ENCODE measurements at places on chromosomes 16 and 17.

- DNase-seq = no peak
These were observed 18.1 kb downstream of the SPOP start for GRCh38 chr17:49659661-49660382.

GRCh38 chr17:75828741-75829140 is 15.5 kb downstream of the UNC13D start:
- DNase-seq = no peak

DNA sequence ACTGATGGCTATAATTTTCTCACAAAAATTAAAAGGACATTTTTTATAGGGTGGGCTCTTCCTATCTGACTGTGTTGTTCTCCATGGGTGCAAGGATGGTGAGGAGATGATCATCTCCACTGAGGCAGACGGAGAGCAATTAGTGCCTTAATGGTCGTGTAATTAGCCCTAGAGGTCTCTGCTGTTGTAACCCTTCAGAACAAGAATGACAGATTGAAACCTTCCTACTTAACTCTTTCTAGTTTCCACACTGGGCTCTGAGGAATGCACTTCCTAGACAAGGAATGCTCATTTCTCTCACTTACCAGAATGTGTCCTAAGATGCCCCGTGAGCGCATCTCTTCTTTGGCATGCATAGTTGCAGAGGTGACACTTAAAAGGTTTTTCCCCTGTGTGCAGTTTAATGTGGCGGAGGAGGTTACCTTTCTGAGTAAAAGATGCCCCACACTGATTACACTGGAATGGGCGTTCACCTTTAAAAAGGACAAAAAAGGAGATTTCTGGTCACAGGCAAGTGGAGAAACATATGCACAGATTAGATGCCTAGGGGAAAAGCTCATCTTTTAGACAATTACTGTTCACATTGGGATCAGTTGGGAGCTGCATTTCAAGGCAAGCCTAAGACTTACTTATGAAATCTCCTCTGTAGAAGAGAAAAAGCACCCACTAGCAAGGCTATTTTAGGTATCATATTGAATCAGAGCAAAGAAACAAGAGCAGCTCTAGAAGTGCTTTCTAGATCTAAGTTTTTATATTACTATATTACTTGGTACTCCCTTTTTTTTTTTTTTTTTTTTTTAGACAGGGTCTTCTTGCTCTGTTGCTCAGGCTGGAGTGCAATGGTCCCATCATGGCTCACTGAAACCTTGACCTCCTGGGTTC is 53.6 kb downstream of the GRB7 start:
- no peak for DNase-seq

DNA sequence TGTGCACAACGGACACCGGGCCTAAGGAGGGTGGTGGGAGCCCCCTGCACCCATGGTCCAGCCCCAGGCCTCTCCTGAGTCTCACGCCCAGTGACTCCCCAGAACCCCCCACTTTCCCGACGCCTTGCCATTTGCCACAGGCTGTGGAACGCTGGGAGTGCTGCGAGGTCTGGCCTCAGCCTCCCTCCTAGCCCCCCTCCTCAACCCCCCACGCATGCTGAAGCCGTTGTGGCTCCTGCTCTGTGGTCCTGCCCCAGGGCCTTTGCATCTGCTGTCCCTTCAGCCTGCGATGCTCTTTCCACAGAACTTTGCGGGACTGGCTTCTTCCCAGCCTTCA is 226.0 kb upstream of the GSE1 start:
- no peak for DNase-seq

GRCh38 chr17:40194821-40195220 is 17.6 kb downstream of the RAPGEFL1 start:
- no peak for DNase-seq

DNA sequence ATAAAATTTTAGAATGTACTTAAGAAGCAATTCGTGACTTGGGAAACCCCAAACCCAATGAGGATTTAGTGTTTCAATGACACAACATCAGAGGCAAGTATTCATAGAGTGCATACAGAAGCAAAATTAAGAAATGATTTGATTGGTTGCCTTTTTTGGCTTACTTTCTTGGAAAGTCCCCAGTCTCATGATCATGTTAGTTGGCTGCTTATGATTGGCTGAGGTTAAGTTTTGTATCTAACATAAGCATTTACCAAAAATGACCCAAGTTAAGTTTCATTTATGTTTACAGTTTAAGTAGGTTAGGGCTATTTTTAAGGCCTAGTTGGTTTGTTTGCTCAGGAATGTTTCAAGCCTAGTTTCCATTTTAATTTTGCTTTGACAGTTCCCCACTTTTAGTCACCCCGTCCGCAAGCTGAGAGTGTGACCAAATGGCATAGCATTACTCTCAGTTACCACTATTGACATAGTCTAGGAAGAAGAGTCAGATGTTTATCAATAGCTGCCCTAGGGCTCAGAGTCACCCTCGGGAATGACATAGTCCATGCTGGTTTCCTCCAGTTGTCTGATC is 36.2 kb downstream of the DGKE start:
- no peak for DNase-seq

DNA sequence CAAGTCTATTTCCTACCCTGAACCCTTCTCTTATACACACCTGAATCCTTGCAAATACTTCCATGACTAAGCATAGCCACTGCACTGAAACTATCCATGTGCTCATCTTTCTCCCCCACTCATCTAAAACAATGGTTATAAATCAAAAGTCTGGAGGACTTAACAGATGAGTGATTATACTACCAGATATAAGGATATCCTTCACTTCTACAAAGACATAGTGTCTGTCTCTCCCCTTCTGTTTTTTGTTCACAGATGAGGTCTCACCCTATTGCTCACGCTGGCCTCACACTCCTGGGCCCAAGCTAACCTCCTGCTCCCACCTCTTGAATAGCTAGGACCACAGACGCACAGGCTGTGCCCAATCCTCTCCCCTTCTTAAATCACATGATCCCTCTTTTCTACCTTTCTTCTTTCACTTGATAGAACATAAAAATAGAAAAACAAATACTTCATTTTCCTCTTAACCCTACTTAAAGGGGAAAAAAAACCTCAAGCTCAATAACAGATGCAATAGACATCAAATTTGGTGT is 19.2 kb downstream of the CEP112 start:
- DNase-seq = no peak

GRCh38 chr17:70896843-70897242 is 727.5 kb downstream of the KCNJ2 start:
- no peak for DNase-seq

DNA sequence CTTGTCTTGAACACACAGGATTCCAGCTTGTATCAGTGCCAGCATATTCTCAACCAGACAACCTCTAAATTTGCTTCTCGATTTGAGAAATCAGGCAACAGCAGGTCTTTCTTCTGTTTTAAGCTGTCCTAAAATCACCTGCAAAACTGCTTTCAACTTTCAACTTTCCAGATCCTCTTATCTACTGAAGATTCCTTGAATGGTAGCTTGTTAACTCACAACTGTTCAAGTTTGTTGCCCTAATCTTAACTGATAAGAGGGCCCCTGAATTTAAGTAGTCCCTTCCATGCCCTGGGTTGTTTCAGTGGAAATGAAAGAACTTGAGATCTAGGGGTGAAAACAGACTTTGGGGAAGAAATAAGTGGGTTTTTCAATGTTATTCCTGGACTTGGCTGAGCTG is 57.2 kb downstream of the CHD9 start:
- no peak for DNase-seq

GRCh38 chr17:65558683-65559460 is 2.6 kb downstream of the AXIN2 start:
- no peak for DNase-seq

DNA sequence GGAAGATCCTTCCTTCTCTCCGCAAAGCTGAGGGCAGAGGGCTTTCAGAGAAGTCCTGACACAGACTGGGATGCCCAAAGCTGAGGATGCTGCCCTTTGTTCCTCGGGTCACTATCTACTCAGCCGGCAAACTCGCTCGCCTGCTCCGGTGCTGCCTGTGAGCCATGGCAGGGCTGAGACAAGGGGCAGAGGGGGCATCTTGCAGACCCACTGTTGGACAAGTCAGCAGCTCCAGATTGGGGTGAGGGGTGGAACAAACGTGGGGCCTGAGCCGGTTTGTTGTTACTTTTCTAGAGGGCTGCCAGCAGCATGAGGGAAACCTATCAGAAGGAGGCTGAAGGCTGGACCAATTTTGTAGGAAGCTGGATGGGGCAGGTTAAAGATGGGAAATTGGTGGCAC is 47.1 kb upstream of the PIK3R6 start:
- DNase-seq = no peak

- no peak for DNase-seq
These were observed 38.9 kb upstream of the NDRG4 start for GRCh38 chr16:58461056-58461455.

DNA sequence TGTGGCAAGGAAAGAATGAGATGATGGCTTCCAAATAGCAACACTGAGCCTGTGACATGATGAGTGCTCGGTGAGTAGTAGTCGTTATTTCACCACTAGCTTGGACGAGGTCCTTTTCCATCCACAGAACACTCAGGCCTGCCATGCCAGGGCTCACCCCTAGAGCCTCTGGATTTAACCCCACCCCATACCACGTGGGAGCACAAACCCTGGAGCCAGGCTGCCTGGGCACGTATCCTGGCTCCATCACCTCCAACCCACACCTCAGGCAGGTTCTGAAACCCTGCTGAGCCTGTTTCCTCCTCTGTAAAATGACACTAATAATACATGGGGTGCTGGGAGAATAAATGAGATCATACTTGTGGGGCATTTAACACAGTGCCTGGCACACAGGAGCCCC is 192.4 kb downstream of the KATNIP start:
- no peak for DNase-seq

DNA sequence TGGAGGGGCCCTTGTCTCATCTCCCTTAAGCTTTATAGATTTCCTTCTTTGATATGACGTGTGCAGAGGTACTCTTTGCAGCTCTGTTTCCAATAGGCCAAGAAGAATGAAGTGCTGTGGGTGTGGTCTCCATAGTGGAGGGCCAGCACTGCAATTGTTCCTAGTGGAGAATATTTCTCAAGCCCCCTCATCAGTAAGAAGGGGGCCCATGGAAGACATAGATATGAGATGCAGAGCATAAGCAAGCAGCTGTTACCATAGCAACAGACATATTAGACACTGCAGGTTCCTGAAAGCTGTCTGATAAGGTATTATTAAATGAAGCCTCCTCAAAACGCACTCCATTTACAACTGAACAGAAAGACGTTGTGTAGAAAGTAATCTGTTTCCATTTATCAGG is 240.7 kb downstream of the ZFHX3 start:
- no peak for DNase-seq

DNA sequence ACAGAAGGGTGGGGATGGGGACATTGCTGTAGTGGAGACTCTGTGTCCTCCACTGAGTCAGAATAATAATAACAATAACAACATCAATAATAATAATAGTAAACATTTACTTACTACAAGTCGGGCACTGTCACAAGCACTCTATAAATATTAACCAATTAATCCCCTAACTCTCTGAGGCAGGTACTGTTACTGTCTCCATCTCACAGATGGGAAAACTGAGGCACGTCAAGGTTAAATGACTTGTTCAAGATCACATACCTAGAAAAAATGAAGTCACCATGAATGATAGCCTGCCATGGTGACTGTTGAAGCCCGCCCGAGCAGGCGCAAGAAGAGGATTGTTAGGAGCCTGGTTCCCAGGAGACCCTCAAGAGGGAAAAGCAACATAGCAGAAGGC is 10.2 kb downstream of the PRR29 start:
- no peak for DNase-seq

- DNase-seq = no peak
These were observed 30.5 kb downstream of the PIK3R6 start for GRCh38 chr17:8836821-8837562.

DNA sequence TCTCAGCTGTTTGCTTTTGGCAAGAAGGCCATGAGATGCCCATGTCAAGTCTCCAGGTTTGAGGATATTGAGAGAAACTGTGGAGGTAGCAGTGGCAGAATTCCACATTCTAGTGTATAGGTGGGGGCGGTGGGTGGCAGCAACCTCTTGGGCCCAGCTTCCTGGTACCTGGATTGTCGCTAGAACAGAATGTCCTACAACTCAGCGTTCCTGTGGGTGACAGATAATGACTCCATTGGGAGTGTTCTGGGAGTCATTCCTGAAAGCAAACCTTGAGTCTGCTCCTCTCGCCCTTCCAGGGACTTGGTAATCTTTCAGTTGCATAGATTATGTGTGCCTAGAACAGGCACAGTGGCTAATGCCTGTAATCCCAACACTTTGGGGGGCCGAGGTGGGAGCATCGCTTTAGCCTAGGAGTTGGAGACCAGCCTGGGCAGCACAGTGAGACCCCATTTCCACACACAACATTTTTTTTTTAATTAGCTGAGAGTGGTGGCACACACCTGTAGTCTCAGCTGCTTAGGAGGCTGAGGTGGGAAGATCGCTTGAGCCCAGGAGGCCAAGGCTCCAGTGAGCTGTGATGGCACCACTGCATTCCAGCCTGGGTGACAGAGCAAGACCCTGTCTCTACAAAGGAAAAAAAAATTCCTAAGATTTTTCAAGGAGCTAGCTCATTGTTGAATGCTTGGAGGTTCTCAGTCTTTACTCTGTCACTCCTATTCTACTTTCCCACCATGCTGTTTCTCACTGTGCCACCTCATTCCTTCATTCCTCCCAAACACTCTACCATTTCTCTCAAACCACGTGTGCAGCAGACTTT is 37.9 kb upstream of the METTL16 start:
- DNase-seq = no peak

GRCh38 chr16:5884996-5885395 is 787.4 kb upstream of the EEF2KMT start:
- DNase-seq = no peak

DNA sequence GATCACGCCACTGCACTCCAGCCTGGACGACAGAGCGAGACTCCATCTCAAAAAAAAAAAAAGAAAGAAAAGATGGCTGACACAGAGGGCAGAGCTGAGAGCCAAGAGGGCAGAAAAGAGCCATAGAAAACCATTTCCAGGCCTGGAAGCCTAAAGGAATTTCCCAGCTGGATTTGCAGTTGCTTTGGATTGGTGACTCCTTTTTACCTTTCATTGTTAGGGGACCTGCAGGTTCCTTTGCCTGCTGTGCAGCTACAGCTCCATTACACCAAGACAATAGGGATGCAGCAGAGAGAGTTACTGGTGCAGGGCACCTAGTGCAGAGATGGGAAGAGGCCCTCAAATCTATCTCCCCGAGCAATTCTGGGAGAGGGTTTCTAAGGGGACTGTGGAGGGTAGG is 18.4 kb downstream of the ZNF668 start:
- DNase-seq = no peak

GRCh38 chr17:39757931-39758873 is 20.5 kb downstream of the GRB7 start:
- no peak for DNase-seq

DNA sequence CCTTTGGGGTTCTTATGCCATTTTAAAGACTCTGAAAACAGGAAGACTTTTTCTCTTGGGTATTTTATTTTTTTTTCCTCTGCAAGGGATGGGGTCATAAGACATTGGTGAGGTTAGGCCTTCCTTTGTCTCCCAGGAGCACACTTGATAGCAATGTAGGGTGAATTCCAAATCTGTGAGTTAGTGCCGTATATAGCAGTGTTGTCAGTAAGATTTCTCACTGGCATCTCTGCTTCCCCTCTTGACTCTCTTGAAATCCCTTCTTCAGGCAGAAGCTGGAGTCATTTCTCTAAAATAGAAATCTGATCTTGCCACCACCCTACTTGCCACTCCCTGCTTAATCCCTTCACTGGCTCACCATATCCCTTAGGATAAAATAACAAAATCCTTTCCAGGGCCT is 529.7 kb downstream of the WWOX start:
- no peak for DNase-seq
